Cortex of kidney (tissue), 1 donor: ENCODE measurements at places on chromosomes 13 and 19.

GRCh38 chr13:110984381-110984780 lies 69.5 kb upstream of the ANKRD10 start:
- DNase-seq, result no peak

GRCh38 chr19:45161738-45162607 lies 1.2 kb upstream of the NKPD1 start:
- DNase-seq, result no peak

- no peak for DNase-seq
Observed at GRCh38 chr19:12752056-12752781, 628 bp downstream of the BEST2 start.

DNA sequence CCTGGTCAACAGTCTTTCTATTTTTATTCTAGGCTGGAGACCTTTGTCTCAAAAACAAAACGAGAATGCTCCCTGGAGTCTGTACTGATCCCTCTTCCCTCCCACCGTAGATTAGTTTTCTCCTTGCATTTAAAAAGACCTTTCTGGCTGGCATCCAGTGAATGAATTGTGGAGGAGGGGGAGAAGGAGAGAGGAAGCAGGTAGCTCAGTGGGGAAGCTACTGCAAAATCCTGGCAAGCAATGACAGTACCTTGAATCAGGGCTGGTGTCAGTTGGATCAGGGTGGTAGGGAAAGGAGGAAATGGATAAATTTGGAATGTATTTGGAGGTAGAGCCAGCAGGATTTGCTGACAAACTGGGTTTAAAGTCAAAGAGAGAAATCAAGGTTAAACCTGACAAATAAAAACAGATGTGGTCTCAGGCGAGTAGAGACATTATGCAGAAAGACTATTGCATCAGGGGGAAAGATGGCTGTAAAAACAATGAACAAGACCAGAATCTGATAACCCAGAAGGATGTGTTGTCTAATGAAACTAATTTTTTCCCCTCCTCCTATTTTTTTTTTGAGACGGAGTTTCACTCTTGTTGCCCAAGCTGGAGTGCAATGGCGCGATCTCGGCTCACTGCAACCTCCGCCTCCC lies 3.5 kb upstream of the CYP2S1 start:
- no peak for DNase-seq

GRCh38 chr13:49219647-49220035 lies 497 bp upstream of the MLNR start:
- no peak for DNase-seq

GRCh38 chr13:111252446-111253364 lies 67.7 kb upstream of the TEX29 start:
- no peak for DNase-seq

GRCh38 chr19:34436716-34437115 lies 8.5 kb downstream of the UBA2 start:
- no peak for DNase-seq

- DNase-seq, result no peak
Observed at GRCh38 chr13:68850160-68850559, 1257.5 kb upstream of the ATXN8OS start.

DNA sequence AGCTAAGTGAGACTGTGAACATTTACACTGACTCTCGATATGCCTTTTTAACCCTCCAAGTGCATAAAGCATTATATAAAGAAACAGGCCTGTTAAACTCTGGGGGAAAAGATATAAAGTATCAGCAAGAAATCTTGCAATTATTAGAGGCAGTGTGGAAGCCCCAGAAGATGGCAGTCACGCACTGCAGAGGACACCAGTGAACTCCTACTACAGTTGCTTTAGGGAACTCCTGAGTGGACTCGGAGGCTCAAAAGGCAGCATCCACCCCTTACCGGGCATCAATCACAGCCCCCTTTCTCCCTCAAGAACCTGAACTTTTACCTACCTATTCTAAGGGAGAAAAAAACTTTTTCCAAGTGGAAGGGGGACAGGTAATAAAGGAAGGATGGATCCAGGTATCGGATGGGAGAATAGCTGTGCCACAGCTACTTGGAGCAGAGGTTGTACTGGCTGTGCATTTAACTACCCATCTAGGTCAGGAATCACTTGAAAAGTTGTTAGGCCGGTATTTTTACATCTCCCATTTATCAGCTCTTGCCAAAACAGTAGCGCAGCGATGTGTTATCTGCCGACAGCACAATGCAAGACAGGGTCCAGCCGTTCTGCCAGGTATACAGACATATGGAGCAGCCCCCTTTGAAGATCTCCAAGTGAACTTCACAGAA lies 80.1 kb downstream of the ZNF486 start:
- DNase-seq, result no peak

DNA sequence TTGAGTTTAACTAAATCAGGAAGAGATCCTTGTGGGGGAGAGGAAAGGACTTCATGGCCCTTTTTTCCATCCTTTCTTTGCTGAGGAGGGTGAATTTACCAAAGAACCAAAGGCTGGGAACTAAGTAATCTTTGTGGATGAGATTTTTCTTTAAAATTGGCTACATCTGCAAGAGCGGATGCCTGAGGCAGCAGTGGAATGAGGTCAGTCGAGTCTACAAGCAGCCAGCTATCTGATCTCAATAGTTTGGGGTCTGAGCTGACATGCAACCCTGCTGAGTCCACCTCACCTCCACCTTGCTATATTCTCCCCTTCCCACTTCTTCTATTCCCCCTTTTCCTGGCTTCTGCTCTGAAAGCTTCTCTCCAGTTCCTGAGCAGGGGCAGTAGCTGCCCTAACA lies 3.6 kb upstream of the DNAJC15 start:
- no peak for DNase-seq

DNA sequence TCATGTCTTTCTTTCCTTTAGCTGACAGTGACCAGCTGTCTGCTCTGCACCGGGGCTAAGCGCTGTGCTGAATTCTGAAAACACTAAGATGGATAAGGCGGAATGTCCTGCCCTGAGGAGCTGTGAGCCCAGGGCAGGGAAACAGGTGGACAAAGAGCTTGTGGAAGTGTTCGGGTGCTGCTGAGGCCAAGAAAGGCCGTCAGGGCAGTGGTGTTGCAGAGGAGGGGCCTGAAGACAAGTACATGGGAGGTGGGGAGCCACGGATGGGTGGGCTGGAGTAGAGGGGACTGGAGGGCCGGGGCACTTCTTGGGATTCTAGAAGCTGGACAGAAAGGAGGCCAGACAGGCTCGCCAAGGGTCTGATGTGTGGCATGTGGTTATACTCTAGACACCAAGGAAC lies 66.2 kb upstream of the GPR183 start:
- no peak for DNase-seq

GRCh38 chr19:55358943-55359908 lies 3.8 kb downstream of the GARIN5B start:
- DNase-seq, result no peak

- no peak for DNase-seq
Observed at GRCh38 chr19:37718304-37718703, 1.3 kb downstream of the ZNF607 start.

DNA sequence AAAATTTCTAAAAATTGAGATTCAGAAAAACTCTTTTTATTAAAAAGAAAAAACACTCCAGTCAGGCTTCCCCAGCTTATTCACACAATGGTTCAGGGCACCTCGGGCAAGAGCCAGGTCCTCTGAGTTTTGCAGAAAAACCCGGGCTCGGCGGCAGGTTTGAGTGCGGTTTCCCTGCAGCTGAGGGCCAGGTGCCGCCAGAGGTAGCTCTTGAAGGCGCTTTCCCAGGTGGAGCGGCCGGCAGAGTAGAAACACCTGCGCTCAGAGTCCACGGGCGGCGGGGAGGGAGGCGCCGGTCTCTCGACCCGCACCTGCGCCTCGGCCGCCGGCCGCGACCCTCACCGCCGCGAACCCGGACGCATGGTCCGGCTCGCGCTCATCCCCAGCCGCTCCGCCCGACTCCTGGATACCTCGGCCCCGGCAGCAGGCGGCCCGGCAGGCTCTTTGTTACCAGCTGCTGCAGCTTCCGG lies 444 bp downstream of the PROSER1 start:
- DNase-seq, result no peak

GRCh38 chr13:82323101-82323500 lies 1559.2 kb downstream of the SLITRK1 start:
- DNase-seq, result no peak

- DNase-seq, result no peak
Observed at GRCh38 chr19:45128806-45129205, 32.0 kb downstream of the NKPD1 start.

- DNase-seq, result no peak
Observed at GRCh38 chr19:54481326-54481930, 8.3 kb upstream of the CDC42EP5 start.

- DNase-seq, result no peak
Observed at GRCh38 chr19:18418029-18418482, 1.1 kb upstream of the SSBP4 start.

DNA sequence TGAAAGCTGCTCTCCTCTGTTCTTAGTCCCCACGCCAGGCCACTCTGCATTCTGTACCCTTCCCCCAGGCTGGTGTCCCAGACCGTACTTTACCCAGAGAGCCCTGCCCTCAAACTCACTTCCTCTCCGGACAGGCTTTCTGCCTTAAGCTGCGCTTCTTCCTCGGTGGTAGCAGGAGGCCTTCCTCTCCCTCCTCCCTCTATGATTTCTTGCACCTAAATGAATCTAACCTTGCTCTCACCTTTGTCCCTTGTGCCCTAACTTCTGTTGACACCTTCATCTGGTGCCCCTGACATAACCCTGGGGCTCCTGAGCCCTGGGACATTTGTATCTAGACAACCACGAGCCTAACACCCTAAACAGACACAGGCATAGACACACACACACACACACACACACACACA lies 29.6 kb upstream of the CEACAM21 start:
- DNase-seq, result no peak

DNA sequence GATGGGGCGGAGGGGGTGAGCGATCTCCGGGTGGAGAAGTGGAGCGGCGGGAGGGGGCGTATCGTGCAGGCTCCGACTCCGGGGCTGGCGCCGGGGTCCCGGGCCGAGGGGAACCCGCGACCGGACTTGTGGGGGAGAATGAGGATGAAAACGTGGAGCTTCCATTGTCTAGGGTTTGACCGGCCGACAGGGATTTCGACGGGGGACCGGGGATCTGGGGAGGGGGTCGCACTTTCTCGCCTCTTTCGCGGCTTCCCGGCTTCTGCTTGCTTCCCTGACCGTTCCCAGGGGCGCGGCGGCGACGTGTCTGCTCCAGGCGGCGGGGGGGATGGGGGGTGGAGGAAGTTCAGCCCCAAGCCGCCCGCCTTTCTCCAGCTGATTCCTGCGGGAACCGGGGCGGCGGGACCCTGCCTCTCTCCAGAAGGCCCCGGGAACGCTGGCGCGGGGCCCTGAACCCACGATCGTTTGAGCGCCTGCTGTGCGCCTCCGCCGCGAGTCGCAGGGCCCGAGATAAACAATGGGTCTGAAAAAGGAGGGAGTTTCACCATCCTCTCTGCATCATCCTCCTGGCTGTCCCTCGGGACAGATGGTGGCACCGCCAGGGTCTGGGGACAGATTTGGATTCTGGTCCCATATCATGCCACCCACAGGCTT lies 790 bp downstream of the TPM4 start:
- DNase-seq, result no peak

DNA sequence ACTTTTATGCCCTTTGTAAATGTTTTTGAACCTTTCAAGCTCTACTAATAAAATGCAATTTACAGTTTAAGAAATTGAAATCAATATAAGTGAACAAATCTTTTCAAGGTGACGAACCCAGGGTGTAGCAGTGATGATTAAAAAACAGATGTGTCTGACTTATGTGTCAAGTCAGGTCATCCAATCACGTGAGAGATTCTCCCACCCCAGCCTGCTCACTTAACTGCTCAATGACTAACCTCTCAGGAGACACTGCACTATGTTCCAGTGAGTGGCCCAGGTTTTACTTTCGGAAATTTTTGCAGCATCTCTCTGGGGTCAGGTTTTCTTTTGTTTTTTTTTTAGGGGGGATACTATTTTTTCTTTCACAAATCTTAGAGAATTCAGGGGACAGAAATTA lies 60.7 kb downstream of the ZNF429 start:
- no peak for DNase-seq

GRCh38 chr13:73321043-73321442 lies 262.2 kb downstream of the KLF5 start:
- no peak for DNase-seq

DNA sequence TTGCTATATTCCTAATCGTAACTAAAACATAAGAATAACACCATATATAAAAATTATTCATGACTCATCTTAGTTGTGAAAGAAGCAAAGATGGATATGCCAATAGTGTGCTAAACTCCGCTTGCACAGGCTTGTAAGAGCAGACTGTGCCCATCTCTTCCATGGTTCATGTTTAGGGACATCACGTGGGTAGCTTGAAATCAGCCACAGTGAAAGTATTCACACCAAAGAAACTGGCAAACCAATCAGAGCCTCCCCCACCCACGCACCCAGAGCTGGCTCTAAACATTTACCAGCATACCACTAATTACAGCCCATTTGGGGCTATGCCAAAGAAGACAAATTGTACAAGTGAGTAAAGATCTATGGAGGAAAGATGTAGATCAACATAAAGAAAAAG lies 147.5 kb downstream of the DIAPH3 start:
- DNase-seq, result no peak

GRCh38 chr13:31111136-31111535 lies 50.6 kb downstream of the HSPH1 start:
- no peak for DNase-seq

GRCh38 chr13:38361542-38362262 lies 12.1 kb downstream of the UFM1 start:
- DNase-seq, result no peak

GRCh38 chr19:56088497-56089215 lies 32.4 kb downstream of the ZNF787 start:
- DNase-seq, result no peak

- no peak for DNase-seq
Observed at GRCh38 chr19:10142701-10143375, 23.1 kb upstream of the EIF3G start.

DNA sequence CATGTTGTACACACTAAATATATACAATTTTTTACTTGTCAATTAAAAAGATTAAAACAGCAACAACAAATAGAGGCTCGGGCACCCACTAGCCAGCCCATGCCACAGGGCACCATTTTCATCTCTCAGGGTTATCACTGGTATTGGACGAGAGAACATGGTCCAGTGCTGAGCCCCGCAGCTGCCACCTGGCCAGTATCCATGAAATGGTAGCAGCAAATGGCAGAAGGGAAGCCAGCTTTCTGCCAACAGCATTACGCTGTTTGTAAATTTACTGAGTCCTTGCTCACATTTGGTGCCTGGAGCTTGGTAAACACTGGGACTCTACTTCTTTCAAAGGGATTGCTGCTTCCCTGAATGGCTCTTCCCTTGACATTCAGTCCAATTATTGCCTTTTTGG lies 87.9 kb upstream of the WASF3 start:
- no peak for DNase-seq
